NCI-H1436 treated with DMSO at 0.1 percent for 48 hours (cell line): ENCODE measurements at places on chromosomes 2 and 18.

DNA sequence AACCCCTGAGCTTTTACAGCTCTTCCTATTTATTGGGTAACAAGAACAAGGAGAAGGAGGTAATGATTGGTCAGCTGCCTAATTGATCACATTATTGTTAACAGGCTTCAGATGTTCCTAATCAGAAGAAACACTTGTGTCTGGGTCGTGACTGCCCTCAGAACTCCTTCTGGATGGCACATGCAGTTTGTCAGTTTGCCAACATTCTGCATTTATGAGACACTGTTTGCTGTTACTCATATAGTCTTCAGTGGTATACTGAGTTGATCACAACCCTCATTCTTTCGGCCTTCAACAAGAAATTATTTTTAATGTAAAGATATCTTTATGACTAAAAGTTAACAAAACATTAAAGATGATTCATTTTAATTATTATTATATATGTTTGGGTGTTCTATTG, 95.7 kb upstream of the DOCK10 start:
- no peak for DNase-seq

DNA sequence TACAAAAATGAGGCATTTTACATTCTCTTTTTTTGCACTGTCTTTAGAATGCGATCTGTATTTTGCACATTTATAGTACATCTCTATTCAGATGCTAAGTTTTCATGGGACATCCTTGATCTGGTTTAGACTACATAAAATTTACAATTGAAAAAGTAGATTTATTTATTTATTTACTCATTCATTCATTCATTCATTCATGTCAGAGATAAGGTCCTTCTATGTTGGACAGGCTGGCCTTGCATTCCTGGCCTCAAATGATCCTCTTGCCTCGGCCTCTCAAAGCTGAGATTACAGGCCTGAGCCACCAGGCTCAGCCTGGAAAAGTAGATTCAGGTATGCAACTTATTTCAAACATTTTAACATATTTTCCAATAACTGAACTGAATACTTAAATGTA, 16.0 kb upstream of the DCTN1 start:
- DNase-seq: no peak

DNA sequence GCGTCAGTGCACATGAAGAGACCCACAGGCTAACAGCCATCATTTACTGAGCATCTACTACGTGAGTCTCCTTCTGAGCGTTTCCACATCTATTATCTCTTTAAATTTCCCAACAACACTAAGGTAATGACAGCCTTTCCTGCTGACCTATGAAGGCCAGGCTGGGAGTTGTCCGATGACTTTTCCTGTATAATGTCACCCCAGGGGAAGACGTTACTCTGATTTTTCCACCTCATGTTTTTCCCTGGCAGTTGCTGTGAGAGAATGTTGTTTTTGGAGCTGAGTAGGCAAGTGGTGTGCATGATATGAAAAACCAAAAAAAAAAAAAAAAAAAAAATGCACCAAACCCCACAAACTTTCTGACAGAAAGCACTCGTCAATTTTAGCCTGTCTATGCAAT, 207.6 kb downstream of the SLC8A1 start:
- no peak for DNase-seq

DNA sequence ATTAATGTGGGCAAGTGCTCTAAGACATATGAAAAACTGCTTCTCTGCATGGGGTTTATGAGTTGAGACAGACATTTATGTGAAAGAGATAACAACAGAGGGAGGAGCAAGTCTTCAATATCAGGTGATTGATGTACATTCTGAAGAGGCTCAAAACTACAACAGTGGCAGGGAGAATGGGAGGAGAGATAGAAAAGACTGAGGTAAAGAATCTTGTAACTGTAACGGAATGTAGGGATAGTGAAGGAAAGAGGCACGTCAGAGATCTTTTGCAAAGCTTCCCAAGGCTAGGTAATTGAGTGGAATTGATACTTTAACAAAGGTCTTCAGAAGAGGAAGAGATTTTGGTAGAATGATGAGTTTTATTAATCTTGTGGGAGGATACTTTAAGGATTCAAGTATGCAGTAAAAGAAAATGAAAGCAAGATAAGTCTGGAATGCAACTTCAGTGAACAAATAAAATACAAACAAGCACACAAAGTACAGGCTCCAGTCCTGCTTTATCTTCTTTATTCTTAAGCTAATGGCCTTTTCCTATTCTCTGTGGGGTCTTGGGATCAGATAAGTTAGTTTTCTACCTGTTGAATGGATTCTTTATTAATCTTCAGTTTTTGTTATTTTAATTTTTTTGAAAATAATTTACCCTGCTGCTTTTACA, 15.0 kb downstream of the SMAD4 start:
- no peak for DNase-seq

- DNase-seq: no peak
These were observed 1.7 kb downstream of the ARHGAP28 start for GRCh38 chr18:6731222-6731596.

DNA sequence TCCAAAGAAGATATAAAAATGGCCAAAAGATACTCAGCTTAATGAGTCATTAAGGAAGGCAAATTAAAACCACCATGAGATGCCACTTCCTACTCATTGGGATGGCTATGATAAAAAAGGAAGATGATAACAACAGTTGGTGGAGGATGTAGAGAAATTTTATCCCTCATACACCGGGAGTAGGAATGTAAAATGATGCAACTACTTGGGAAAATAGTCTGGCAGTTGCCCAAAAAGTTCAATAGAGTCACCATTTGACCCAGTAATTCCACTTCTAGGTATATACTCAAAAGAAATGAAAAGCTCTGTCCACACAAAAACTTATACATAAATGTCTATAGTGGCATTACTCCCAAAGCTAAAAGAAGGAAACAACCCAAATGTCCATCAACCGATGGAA, 10.1 kb upstream of the SULT1C2 start:
- DNase-seq: no peak

DNA sequence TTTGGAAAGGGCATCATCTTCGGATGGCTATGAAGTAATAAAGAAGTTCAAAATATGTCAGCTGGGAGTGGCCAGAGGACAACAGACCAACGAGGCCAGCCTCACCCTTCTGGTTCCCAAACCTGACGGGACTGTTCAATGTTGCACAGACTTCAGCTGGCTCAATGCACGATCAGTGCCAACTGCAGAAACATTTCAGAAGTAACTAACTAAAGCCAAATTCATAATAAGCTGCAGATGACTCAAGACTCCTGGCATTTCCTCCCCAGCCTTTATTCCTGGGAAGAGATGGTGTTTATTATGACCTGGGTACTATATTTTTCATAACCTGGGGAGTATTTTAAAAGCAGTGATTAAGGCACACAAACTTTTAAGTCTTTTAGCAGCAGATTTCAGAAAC, 3.8 kb upstream of the ATP6V1C2 start:
- DNase-seq: no peak

DNA sequence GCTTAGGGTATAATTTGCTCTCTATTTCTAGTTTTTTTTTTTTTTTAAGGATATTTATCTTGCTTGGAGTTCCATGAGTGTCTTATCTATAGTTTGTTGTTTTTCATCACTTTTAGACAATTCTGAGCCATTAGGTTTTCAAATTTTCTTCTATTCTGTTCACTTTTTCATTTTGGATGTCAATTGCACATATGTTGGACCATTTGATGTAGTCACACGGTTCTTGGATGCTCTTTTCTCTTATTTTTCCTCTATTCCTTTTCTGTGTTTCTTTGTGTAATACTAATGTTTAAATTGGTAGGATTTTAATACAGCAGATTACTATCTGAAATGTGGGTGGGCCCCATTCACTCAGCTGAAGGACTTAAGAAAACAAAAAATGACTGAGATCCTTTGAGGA, 292.6 kb downstream of the CALCRL start:
- no peak for DNase-seq

- no peak for DNase-seq
These were observed 156.8 kb downstream of the VAPA start for GRCh38 chr18:10070561-10071000.

- no peak for DNase-seq
These were observed 40.4 kb upstream of the CTDP1 start for GRCh38 chr18:79639072-79639829.

DNA sequence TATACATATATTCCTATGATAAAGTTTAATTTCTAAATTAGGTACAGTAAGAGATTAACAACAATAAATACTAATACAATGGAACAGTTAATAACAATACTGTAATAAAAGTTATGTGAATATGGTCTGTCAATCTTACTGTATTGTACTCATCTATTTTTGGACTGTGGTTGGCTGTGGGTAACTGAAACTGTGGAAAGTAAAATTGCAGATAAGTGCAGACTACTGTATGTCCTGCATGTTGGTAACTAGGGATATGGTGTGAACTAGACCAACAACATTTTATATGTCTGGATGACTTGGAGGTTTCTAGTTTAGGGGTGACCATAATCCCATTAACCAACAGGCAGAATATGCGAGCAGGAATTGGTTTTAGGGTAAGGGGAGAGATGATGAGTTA, 23.3 kb downstream of the PHLPP1 start:
- no peak for DNase-seq

DNA sequence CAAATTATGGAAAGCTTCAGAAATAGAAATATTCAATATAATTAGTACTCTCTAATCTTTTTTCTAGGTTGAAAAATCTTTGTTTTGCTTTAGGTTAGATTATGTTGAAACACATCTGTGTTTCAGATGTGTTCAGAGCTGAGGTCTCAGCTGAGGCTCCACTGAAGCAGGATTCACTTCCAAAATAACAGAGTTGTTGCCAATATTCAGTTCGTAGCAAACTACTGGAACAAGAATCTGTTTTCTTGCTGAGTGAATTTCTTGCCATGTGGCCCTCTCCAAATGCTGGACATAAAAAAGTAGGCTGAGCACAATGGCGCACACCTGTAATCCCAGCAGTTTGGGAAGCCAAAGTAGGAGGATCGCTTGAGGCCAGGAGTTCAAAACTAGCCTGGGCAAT, 8.7 kb downstream of the PHOSPHO2 start:
- no peak for DNase-seq

- DNase-seq: no peak
These were observed 42.8 kb upstream of the SMAD7 start for GRCh38 chr18:48993586-48993985.

GRCh38 chr2:127142663-127143630, 36.0 kb upstream of the BIN1 start:
- DNase-seq: no peak

DNA sequence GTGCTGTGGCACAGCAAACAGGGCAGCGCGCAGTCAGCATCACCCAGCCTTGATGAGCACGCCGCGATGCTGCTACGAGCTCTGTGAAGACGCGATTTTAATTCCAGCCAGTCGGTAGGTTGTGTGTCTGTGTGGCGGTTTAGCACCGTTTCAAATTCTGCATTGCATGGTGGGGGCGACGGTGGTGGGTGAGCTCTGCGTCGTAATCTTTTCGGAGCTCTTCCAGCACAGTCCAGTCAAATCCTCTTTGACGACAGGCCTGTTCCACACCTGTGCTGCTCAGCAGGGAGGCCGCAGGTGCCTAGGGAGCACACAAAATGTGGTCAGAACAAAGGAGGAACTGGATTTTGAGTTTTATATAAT, 8.6 kb downstream of the ALLC start:
- DNase-seq: no peak

GRCh38 chr18:46239549-46239948, 135.4 kb downstream of the HAUS1 start:
- DNase-seq: no peak

GRCh38 chr18:49707599-49707998, 105.7 kb downstream of the ACAA2 start:
- DNase-seq: no peak

GRCh38 chr2:27214941-27215340, 2.2 kb upstream of the CAD start:
- DNase-seq: no peak

- DNase-seq: no peak
These were observed 279.4 kb downstream of the ERBB4 start for GRCh38 chr2:212259226-212259625.

- no peak for DNase-seq
These were observed 24.6 kb upstream of the INO80C start for GRCh38 chr18:35522130-35522959.

GRCh38 chr2:9287400-9288045, 80.9 kb downstream of the ASAP2 start:
- DNase-seq: no peak

DNA sequence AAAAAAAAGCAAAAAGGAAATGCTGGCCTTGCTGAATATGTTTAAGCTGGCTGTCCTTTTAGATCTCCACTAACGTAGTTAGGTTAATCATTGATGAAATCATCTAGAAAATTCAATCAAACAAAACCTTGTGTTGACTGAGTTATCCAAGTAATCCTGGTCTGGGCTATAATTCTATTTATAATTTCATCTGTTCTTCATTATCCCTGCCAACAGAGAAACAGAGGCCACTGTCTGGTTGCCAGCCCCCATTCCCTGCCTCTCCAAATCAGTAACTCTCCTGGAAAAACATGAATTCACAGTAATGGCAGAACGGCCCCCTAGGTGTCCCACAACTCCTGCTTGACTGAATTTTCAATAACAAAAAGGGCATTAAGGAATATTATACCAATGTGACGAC, 24.6 kb downstream of the DOCK10 start:
- DNase-seq: no peak

- no peak for DNase-seq
These were observed 66.5 kb downstream of the MRO start for GRCh38 chr18:50753311-50753710.

DNA sequence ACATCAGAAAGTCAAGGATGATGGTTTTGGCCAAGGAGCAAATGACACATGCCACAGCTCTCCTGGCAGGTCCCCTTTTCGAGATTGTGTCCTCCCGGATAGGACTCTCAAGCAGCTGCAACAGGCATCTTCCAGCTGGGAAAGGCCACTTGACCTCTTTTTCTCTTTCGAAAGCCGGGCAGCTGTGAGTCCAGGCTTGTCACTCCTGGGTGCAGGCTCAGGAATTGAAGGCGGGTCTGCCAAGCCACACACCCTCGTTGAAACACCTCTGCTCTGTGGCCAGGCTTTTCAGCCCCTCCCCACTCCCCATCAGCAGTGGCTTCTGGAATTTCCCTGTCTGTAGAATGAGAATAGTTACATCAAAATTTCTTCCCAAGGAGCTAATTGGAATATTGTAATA, 98.0 kb downstream of the CCDC138 start:
- DNase-seq: no peak

DNA sequence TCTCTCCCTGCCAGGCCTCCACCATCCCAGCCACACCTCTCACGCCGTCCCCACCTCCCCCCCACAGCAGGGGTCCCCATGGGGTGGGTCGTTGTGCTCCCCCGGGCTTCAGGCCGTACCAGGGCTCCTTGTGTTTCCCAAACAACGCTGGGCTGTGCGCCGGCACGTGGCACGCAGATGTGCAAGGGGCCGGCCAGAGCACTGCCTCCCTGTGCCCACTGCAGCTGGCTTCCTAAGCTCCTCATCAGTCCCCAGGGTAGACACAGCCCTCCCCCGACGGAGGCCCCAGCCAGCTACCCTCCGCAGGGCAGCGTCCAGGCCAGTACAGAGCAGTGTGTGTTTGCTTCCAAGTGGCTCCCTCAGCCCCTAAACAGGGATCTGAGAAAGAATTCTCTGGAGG, 34.0 kb downstream of the BIN1 start:
- no peak for DNase-seq

- DNase-seq: no peak
These were observed 167.8 kb upstream of the HAAO start for GRCh38 chr2:42960002-42960841.

GRCh38 chr18:57359433-57359832, 7.1 kb downstream of the ST8SIA3 start:
- no peak for DNase-seq

GRCh38 chr2:74576211-74576862, 21.8 kb downstream of the DOK1 start:
- DNase-seq: no peak
